Stromal cell of bone marrow (primary cell): ENCODE measurements at places on chromosomes 16 and 17.
A peak's percentile ranks its signal among the peaks of the same experiment; 100 is the strongest.

GRCh38 chr17:27327397-27327796 lies 33.5 kb downstream of the WSB1 start:
- no peak for DNase-seq

DNA sequence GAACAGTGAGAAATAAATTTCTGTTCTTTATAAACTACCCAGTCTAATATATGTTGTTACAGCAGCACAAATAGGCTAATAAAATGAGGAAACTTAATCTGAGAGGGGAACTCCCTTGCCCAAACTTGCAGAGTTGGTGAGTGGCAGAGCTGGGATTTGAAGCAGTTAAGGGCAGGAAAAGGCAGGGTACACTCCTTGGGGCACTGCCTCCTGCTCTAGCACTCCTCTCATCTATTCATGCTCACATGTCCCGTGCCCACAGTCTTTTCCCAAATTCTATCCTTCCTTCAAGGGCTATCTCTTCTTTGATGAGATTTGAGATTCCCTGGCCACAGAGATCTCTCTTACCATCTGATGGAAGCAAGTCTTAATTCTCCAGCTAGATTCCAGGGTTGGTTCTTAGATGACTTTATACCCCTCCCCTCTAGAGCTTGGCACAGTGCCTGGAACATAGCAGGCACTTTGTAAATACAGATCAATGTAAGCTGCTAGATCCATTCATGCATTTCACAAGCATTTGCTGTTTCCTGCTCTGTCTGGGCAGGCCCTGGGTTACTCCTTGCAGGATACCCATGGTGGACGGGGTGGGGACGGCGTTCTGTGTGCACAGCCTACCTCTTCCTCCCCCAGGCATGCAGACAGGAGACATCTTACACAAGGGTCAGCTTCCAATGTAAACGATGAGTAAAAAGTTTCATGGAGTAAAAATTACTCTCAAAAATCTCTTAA lies 39.2 kb upstream of the ABCC12 start:
- DNase-seq = no peak

DNA sequence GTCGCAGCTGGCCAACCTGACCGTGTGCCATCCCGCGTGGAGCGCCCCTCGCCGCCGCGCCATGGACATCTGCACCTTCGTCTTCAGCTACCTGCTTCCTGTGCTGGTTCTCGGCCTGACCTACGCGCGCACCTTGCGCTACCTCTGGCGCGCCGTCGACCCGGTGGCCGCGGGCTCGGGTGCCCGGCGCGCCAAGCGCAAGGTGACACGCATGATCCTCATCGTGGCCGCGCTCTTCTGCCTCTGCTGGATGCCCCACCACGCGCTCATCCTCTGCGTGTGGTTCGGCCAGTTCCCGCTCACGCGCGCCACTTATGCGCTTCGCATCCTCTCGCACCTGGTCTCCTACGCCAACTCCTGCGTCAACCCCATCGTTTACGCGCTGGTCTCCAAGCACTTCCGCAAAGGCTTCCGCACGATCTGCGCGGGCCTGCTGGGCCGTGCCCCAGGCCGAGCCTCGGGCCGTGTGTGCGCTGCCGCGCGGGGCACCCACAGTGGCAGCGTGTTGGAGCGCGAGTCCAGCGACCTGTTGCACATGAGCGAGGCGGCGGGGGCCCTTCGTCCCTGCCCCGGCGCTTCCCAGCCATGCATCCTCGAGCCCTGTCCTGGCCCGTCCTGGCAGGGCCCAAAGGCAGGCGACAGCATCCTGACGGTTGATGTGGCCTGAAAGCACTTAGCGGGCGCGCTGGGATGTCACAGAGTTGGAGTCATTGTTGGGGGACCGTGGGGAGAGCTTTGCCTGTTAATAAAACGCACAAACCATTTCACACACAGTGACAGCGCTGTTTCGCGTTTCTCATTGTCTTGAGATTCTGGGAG lies 2.0 kb upstream of the ZACN start:
- DNase-seq = no peak

GRCh38 chr17:59154292-59154720 lies 680 bp downstream of the SKA2 start:
- DNase-seq = no peak

DNA sequence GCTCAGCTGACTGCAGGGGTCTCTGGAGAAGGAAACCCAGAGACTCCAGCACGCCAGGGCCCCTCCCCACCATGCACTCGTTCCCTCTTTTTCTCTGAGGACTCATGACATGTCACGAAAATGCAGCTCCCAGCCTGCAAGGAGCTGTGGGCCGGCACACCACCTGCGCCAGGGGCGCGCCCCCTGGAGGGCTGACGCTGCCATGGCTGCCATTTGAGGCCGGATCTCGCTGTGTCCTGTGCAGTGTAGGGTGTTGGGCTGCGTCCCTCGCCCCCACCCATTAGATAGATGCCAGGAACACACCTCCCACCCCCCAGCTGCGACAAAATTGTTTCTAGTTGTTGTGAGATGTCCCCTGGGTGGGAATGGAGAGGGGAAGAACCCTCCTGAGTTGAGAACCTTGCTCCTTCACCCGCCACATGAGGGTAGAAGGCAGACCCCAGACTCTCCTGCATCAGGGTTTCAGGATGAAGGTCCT lies 8.2 kb downstream of the SYNGR2 start:
- DNase-seq = no peak

- no peak for DNase-seq
Observed at GRCh38 chr16:49854188-49854795, 1.6 kb downstream of the ZNF423 start.

- no peak for DNase-seq
Observed at GRCh38 chr17:75403131-75403530, 2.3 kb downstream of the GRB2 start.

DNA sequence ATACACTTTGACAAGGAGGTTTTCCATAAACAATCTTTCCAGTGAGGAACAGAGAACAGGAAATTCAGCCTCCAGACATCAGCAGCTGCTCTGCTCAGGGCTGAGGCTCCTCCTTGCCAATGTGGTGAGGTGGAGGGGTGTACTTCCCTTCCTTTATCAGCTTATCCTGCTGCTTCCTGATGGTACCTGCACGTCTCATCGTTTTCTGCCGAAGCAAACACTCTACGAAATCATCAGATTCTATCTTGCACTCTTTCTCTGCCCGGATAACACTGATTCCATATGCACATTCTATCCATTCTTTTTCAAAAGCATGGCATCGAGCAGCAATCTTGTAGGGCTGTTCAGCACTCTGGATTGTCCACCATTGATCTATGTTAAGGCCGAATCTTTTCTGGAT lies 15.4 kb upstream of the SEZ6 start:
- DNase-seq = no peak

GRCh38 chr17:46943501-46944393 lies 20.8 kb downstream of the GOSR2 start:
- no peak for DNase-seq

GRCh38 chr16:24041834-24042631 lies 206.2 kb downstream of the PRKCB start:
- peak; percentile 11 for DNase-seq

DNA sequence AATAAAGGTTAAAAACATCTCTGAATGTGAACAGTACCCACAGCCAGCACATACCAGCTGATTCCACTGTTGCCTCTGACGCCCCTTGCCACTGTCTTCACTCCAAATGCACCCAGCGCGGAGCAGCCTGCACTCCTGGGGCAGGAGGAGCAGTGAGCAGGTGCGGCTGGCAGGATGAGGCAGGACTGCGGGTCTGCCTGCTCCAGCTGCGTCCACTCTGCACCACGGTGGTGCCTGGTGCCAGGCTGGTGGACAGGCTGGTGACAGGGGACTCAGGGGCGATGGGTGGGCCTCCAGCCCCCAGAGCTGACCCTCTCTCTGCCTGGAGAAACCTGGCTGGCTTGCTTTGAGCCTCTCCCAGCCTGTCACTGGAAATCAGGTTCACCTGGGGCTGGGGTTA lies 9.4 kb downstream of the RAB40B start:
- no peak for DNase-seq

DNA sequence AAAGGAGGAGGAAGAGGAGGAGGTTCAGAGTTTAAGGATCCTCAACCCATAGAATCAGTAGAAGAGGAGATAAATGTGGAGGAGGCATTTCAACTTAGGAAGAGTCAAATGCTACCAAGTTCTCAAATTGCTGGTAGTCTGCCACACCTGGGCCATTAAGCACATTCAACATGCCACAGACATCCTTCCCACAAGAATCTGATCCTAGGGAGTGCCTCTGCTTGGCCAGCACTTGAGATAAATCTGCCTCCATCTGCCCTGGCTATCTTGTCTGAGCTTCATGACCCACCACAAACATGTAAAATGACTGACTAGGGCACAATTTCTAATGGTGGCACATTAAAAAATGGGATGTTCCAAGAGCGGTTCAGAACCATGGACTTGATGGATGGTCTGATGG lies 37.3 kb upstream of the AXIN2 start:
- no peak for DNase-seq

- DNase-seq = peak; percentile 30
Observed at GRCh38 chr17:40864661-40865390, 2.2 kb downstream of the KRT12 start.

GRCh38 chr16:4870138-4870671 lies 22.9 kb downstream of the UBN1 start:
- no peak for DNase-seq

GRCh38 chr16:1820096-1820945 lies 6.3 kb downstream of the HAGH start:
- DNase-seq = no peak

GRCh38 chr17:77495575-77495974 lies 354.8 kb downstream of the SEC14L1 start:
- DNase-seq = no peak

DNA sequence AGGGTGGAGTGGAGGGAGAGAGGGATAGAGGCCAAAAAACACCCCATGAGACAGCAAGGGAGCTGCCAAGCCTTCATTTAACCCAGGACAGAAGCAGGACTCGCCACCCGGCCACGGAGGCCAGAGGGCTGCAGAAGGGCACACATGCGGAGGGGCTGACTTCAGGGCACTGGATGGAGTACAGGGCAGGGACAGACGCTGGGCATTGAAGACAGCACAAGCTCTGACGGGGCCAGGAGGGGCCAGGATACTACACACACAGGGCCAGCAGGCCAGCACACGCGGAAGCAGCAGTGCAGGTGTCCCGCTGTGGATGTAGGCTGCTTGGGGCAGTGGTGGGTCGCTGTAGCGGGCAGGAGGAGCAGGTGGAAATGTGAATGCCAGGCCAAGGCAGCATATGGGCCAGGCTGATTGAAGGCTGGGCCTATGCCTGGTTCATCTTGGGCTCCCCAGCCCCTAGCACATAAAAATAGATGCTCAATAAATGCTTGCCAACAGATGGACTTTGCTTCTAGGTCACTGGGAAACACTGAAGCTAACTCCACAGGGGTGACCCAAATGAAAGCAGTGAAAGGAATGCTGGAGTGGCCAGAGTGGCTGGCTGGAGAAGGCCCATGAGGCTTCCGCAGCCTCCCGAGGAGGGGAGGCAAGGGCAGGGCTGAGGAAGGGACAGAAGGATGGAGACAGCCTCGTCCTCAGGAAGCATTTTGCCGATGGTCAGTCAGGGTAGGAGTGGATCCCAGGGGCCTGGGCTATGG lies 61.6 kb downstream of the GNA13 start:
- DNase-seq = no peak

GRCh38 chr17:73924909-73925186 lies 278.6 kb upstream of the RPL38 start:
- DNase-seq = no peak

DNA sequence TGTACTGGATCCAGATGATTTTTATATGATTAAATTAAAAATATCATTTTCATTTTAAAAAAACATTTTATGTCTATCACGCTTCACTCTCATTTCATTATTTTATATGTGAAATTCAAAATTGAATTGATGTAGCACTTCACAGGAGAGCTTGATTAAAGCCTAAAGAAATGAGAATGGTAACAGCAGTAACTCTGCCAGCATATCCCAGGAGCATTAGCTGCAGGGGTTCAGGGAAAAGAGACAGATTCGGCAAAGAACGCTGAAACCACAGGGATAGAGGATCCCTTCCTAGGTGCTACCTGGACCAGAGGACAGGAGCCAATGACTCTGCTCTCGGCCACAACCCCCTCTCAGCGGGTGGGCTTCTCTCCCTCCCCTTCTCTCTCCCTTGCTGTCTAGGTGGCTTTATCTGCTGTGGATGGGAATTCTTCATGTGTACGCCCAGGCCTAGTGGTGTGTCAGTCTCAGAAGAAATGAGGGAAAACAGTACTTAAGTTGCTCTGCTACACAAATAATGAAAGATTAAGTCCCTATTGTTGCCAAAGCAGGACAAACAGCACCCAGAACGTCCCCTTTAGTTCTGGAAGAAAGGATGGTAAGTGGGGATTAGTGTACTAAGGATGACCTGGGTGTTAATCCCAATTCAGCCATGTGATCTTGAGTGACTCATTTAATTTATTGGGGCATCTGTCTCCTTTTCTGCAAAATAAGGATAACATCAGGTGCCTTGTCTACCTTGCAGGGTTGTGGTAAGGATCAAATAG lies 123.3 kb downstream of the CDK5R1 start:
- no peak for DNase-seq

GRCh38 chr16:9965079-9965478 lies 217.1 kb downstream of the GRIN2A start:
- DNase-seq = no peak

GRCh38 chr17:6994666-6995256 lies 1.1 kb upstream of the ALOX12 start:
- DNase-seq = no peak

DNA sequence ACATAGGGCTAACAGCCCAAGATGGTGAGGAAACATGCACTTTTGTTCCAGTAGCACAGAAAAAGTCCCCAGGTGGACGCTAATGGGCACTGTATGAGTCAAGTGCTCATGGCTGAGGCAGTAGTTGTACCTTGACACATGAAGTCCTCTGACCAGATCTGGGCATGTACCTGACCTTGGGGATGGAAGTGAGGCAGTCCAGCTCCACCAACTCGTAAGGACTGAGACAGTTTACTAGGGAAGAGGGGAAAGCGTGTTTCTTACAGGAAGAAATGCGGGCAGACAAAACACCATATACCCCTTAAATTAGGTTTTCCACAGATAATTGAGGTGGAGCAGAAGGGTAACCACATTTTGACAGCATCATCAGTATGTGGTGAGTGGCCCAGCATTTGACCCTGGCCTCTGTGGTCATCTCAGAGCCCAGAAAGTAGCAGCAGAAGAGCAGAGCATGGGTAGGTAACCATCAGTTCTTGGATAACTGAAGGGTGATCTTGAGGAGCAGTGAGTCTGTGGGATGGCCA lies 32.4 kb upstream of the METTL9 start:
- no peak for DNase-seq

- DNase-seq = no peak
Observed at GRCh38 chr16:55655897-55656681, at the start of gene SLC6A2. Gene SLC6A2 (plus strand): TSS chr16:55655988. CDS start chr16:55656695, 707 bp downstream.

DNA sequence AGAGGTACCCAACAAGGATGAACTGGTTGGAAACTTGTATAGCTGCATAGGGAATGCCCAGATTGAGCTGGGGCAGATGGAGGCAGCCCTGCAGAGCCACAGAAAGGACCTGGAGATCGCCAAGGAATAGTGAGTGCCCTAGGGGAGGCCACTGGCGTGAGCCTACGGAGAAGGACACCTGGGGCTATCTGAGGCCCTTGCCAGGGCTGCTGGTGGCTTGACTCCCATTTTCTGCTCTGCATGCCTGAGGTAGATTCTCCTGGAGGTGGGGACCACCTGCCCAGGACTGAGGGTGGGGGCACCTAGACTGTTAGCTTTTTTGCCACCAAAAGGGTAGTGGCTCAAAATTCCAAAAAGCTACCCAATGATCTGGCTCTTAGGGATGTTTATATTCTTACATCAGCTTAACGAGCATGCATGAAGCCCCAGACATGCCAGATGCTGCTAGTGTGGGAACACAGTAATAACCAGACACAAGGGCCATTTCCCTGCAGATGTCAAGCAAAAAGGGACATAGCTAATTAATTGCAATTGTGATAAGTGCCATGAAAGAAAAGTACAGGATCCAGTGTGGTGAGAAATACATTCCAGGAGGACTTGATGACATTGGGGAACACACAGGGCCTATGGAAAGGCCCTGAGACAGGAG lies 8.8 kb downstream of the ODAD4 start:
- no peak for DNase-seq
